Uterus (tissue), 4 donors: ENCODE measurements at places on chromosomes 5 and 9.

- no peak for DNase-seq
Observed at GRCh38 chr5:27318701-27319100, 280.3 kb upstream of the CDH9 start.

GRCh38 chr9:112849363-112849922 lies 41.2 kb downstream of the SLC46A2 start:
- no peak for DNase-seq

DNA sequence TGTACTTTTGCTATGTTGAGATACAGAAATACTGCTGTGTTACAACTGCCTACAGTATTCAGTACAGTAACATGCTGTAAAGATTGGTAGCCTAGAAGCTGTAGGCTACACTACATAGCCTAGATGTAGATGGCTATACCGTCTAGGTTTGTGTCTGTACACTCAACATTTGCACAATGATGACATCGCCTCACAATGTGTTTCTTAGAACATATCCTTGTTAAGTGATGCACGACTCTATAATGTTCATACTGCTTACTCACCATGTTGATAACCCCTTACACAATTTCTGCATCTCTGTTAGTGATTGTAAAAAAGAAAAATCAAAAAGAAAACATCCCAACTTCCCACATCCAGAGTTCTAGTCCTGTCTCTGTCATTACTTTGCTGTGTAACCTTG lies 450.0 kb downstream of the CCDC171 start:
- DNase-seq, result no peak

DNA sequence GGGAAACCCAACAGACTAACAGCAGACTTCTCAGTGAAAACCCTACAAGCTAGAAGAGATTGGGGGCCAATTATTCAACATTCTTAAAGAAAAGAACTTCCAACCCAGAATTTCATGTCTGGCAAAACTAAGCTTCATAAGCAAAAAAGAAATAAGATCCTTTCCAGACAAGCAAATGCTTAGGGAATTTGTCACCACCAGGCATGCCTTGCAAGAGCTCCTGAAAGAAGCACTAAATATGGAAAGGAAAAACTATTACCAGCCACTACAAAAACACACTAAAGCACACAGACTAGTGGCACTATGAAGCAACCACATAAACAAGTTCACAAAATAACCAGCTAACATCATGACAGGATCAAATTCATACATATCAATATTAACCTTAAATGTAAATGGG lies 131.1 kb downstream of the OR2K2 start:
- DNase-seq, result no peak

DNA sequence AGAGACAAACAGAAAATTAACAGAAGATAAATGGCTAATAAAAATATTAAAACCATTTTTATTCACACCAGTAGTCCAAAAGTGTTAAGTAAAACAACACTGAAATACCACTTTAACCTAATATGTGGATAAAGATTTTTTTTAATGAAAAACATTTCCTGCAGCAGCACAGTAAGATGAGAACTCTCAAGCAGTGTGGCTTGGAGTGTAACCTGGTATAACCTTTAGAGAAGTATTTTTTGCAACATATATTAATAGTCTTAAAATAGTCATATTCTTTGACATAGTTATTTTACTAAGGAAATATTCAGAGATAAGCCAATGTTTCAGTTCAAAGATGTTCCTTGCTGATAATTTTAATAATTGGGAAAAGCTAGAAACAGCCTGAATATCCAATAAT lies 644.4 kb downstream of the PDE4D start:
- no peak for DNase-seq

GRCh38 chr9:72581694-72582093 lies 60.3 kb downstream of the TMC1 start:
- DNase-seq, result no peak

GRCh38 chr9:35385042-35385441 lies 104.9 kb upstream of the RUSC2 start:
- DNase-seq, result no peak

DNA sequence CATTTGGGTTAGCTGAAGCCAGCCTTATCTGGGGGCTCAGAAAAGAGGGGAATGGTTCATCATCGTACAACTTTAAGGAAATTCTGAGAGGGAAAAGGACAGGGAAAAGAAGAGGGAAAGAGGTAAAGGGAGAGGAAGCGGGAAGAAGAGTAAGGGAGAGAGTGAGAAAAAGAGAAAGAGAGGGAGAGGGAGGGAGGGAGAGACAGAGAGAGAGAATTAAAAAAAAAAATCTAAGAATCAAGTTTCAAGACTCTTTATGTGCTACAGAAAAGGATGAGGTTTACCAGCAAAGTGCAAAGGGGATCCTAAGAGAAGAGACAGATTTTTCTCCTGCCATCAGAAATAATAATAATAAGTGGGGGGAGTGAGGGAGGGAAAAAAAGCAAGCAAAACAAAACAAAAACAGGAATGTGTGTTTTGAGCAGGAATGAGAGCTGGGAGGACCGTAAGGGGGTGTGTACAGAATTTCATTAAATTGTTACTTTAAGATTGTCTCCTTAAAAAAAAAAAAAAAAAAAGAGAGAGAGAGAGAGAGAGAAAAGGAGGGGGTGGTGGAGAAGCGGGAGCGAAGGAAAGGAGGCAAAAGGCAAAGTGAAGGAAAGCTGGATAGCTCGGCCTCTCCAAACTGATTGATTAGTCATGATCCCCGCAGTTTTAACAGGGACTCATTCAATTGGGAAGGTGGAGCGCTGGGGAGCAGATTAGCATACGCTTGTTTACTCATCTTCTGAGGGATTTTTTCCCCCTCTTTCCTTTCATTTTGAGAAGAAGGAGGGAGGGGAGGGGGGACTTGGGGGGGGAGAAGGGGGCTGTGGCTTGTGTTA lies 438 bp upstream of the PAPPA start:
- peak; percentile 22 for DNase-seq

DNA sequence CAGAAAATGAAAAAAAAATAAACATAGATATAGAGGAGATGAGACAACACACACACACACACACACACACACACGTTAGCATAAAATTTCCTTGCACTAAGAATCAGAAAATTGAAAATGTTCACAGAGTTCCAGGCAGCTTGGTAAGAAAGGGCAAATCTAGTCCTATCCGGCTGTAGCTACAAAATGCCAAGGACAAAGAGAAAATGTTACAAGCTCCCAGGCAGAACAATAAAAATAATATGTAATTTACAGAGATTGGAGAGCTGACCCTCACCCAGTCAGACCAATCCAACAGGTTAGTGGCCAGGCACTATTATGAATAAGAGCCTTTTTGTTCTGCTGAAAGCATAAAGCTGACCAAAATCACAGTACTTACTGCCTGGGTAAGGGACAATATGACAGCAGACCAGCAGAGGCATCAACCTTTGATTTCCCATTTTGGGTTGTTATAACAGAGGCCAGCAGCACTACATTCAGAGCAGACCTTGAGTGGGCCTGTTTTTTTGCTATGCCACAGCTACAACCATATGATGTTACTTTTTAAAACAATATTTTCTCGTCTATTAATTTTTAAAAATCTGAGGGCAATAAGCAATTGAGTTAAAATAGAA lies 892.6 kb downstream of the TAF11L14 start:
- no peak for DNase-seq

GRCh38 chr9:128428644-128429512 lies 8.2 kb downstream of the CERCAM start:
- DNase-seq, result peak; percentile 43

DNA sequence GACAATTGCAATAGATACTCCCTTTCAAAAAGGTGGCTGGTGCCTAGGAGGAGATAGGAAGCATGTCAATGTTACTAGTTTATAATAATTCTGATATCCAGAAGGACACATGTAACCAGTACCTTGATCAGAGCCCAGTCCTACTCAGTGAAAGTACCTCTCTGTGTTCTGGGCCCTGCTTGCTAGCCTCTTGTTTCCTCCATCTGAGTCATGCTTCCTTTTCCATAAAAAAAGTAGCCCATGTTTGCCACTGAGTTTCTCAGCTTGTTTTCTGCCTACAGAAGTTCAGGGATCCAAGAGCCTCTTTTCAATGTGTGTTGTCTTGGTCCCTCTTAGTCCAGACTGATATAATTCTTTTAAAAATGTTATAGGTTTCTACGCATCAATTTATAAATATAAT lies 149.0 kb downstream of the SSBP2 start:
- DNase-seq, result no peak

DNA sequence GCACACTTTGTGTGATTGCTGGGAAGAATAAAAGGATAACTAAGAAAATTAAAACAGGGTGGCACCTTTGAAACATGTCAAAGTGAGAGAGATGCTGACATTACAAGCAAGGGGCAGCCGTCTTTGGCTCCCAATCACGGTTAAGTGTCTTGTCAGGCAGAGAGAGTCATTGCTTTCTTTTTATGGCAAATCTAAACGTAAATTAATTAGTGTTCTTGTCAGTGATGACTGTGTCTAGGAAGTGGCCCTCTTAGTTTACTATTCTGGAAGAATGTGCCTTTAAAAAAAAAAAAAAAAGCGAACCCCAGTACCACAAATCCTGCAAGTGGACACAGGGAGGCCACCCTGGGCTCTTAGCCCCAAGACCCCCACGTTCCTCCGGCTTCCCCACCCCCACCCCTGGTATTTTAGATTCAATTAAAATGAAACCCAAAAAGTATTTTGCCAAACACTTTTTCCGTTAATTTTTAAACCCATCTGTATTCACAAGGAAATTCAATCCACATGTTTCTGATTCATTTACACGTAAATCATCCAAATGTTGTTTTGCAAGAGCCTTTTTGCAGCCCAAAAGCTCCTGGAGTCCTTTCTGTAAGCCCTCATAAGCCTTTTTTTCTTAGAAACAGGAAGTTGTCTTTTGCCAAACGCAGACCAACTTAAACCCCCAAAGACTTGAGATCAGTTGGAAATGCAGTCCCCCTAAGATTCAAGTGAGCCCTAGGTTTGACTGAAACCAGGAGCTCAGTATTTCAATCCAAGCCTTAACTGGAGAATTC lies 399.3 kb downstream of the EBF1 start:
- DNase-seq, result no peak

- DNase-seq, result no peak
Observed at GRCh38 chr5:76859591-76860247, 9.9 kb downstream of the S100Z start.

DNA sequence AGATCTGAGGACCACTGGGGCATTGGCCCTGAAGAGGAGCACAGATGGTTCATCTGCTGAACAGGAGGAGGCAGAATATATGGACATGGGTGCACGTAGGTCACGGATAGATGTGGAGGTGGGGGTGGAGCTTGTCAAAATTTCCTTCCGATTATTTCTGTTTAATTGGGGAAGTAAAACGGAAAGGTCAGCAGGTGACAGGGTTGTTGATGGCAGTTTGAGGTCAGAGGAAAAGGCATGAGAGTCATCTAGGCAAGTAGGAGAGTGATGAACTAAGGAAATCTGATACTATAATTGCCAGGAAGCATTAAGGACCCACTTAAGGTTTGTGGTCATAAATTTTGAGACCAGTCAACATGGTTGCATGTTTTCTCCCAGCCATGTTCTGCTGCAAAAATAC lies 8.4 kb upstream of the FAM81B start:
- DNase-seq, result no peak

- DNase-seq, result no peak
Observed at GRCh38 chr5:160181965-160182622, 47.2 kb upstream of the FABP6 start.

DNA sequence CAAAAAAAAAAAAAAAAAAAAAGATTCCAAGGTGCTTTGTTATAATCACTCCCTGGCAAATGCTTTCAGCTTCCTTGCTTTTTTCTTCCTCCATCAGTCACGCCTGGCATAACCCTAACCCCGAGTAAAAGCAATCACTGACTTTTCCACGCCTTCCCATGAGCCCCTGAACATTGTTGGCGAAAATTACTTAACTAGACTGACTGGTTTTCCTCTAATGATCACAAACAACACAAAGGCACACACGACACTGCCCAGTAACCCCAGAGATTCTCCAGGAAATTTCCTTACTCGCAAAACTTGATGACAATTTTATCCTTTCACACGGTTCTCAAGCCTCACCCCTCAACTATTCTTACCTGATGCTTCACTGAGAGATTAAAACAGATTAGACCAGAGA lies 11.4 kb upstream of the PTGR1 start:
- DNase-seq, result no peak

GRCh38 chr9:71544464-71544863 lies 223.8 kb downstream of the CEMIP2 start:
- no peak for DNase-seq

DNA sequence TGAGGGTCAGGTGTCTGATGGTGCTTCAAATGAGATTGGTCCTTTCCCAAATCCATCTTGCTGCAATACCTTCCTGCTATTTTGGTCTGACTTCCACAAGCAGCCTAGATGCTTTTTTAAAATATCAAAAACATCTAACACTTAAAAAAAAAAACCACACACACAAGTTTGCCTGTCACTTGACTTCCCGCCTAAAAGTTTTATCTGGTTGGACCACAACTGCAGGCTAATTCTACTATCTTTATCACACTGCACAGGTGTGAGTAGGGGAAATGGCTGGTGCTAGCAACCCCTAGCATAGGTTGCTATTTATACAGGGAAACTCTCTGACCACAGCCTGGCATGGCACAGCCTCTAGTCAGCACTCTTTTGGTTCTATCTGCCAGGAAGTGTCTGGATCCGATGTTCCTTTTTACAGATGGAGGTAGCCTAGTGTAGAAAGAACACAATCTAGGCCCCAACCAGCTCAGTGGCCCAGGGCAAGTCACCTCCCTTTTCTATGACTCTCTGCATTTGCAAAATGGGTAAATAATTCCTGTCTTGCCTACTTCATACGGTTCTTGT lies at the start of gene HEMGN:
Gene HEMGN, minus strand, starts transcription at position 92 of the 564 bp plus-strand sequence. Its CDS starts 36 bp downstream, at position 56.
- DNase-seq, result no peak

DNA sequence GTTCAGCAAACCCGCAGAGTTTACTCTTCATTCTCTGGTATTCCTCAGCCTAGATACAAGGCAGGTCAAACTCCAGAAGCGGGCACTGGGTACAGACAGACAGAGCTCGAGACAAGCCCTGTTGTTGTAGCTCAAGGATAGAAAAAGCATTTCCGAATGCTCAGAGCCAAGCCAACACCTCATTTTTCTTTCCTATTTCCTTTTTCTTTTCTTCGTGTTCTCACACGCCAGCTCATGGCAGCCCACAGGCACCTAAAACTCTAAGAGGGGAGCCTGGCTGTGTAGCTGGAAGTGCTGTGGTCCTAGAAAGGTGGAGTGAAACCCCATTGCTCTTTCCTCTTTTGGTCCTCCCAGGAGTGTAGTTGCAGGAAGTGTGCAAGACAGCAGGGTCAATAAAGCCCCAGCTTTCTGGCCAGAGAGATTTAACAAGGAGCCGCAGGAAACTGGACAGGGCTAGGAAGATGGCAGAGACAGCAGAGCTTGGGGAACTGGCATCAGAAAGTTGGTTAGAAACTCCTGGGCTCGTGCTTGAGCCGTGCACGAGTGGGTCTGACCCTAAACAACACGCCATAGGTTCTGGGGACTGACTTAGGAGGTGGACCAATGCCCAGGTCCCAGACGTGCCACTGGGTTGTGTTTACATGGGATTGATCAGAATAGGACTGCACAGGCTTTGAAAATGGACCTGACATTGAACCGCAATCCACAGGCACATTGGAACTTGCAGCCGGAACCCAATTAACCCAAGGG lies 41.6 kb downstream of the ADAMTS2 start:
- peak; percentile 4 for DNase-seq

DNA sequence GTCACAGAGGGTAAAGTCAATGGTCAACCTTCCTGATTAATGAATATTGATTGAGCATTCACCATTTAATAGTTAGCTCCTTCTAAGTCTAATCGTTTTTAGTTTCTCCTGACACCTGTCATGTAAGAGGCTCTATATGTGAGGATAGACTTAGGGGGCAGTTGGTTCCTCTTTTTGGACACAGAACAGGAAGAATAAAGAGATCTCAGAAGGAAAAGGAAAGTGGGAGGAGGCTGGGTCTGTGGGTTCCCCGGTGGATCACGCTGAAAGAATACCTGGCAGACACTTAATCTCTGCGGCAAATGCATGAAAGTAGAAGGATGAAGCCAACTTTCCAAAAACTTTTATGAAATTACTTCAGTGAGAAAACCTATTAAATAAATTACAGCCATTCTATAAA lies 98.4 kb downstream of the PDE4D start:
- no peak for DNase-seq
